ENCODE measurements at places on chromosomes 5 and 9.

- DNase-seq: no peak
Measured at GRCh38 chr9:24258626-24259025, 287.1 kb downstream of the IZUMO3 start.

- no peak for DNase-seq
Measured at GRCh38 chr5:137113939-137114338, 385.2 kb downstream of the SPOCK1 start.

- DNase-seq: no peak
Measured at GRCh38 chr9:131500377-131500776, 2.3 kb upstream of the POMT1 start.

DNA sequence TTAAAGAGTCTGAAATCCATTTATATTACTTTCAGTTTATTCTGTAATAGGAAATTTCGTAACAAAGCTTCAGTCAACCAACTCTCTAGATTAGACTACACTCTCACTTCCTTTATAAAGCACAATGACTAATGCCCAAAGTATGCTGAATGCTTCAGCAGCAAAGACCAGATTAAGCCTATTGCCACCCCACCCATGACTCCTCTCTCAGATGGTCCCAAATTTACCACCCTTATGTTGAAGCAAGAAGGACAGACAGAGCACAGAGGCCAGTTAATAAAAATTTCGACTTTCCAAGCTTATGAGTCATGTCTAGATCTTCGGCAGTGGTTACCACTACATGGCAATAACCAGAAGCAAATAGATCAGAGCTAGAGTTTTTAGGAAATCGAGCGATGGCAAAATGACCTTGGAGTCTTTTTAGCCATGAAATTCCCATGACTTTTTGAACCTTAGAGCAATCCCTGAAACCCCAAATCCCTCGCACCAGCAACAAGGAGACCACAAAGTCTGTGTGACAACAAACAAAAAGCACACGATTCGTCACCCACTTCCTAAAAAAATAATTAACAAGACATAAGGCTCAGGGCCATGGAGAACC lies 287.8 kb upstream of the RASA1 start:
- peak; percentile 92 for DNase-seq

DNA sequence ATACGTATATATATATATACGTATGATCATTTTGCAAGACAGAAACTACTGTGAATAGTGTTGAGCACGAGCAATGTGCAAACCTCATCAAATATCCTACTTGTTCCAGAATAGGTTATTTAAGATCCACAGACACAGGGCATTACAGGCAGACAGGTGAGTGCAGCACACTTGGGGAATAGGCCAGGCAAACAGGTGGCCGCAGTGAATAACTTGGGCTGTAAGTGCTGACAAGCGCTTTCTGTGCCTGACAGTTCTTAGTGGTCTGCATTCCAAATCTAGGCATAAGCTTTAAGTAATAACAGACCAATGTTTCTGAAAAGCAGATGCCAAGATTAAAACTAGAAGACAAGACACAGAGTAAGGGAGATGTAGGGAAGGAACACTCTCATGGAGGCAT lies 77.9 kb downstream of the LHFPL2 start:
- DNase-seq: no peak

DNA sequence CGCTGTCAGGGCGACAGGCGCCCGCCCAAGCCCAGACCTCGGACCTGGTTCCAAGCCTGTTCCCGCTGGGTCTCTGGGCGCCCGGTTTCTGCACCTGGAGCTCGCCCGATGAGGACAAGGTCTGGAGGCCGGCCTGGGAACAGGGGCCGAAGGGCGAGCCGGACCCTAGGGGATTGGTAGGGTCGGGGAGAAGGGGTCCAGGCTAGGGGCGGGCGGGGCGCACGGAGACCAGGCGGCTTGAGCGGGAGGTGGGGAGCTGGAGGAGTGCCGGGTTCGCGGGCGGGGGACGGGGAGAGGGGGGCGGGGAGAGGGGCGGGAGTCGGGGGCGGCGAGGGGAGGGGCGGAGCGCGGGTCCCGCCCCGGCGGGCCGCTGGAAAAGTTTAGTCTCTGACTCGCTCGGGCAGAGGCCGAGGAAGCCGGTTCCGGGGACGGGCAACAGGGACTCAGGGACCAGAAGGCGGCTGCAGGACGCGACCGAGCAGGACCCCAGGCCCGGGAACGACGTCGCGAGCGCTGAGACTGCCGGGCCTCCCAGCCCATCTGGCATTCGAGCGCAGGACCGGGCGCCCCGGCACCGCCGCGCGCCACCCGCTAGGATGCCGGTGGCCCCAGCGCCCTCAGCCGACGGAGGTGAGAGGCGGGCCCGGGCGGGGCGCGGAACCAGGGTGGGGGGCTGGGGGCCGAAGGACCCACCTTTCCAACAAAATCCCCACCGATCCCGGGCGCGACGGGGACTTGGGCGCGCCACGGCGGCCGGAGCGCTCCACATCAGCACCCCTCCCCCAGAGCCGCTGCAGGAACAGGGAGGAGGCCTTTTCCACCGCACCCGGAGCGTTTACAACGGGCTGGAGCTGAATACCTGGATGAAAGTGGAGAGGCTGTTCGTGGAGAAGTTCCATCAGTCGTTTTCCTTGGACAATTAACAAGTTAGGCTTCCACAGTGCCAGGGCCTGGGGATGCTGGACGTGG lies at the start of gene S1PR3:
S1PR3 (plus strand) TSS at position 403 of the 969 bp plus-strand sequence. CDS start 9,733 bp downstream, outside the sequence.
- peak; percentile 32 for DNase-seq

GRCh38 chr5:78483809-78484521 lies 123.5 kb downstream of the SCAMP1 start:
- peak; percentile 74 for DNase-seq

- DNase-seq: no peak
Measured at GRCh38 chr5:60584304-60584703, 115.7 kb downstream of the DEPDC1B start.

DNA sequence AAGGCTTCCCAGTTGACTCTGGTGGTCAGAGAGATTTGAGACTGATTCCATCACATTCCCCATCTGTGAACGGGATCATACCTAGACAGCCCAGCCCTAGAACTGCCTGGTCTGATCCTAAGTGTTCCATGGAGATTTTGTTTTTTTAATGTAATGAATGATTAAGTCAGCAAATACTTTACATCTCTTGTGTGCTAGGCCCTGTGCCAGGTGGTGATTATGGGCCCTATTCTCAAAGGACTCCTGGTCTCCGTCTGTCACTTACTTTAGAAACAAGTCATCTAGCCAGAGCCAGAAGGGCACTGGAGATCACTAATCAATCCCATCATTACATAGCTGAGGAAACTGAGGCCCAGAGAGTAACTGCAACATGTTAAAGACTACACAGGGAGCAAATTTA lies 1.1 kb upstream of the GPX3 start:
- no peak for DNase-seq

- DNase-seq: no peak
Measured at GRCh38 chr9:102975251-102975650, 19.9 kb upstream of the CYLC2 start.

GRCh38 chr9:133485531-133486260 lies 6.8 kb upstream of the SLC2A6 start:
- DNase-seq: no peak

DNA sequence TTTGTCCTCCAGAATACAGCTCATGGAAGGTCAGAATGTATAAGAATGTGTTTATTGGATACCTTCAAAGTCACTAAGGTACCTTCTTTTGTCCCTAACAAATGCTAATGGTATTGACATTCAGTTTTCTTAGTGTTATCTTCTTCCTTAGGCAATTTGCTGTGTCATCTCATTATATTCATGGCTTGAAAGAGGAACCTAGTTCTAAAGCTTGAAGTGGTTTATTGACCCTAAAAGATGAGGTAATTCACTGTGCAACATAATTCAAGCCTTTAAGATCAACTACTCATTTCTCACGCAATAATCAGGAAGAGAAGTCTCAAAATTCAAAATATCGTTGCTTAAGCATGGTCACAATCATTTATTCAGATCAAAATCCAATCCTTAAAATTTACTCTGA lies 342.7 kb upstream of the RIOK2 start:
- DNase-seq: no peak

- DNase-seq: no peak
Measured at GRCh38 chr5:95672641-95673040, 10.2 kb downstream of the SPATA9 start.

- no peak for DNase-seq
Measured at GRCh38 chr5:59684388-59685190, 208.9 kb downstream of the PDE4D start.

- no peak for DNase-seq
Measured at GRCh38 chr5:105033637-105034400, 1471.2 kb upstream of the NUDT12 start.
